Right atrium auricular region (tissue), 2 donors: ENCODE measurements at places on chromosomes 13 and 19. TPM values are rescaled to one million over a fixed set of nuclear protein-coding genes. Genes with fewer than 3 reads are reported as not detected.
A peak's percentile ranks its signal among the peaks of the same experiment; 100 is the strongest.

- no peak overlapping the region for H3K4me3 ChIP-seq
- peaks cover 2% of the 10 kb centered on the region for H3K4me1 ChIP-seq
- no peak for DNase-seq
- H3K27me3 ChIP-seq, result no peaks in the 10 kb centered on the region
- H3K27ac ChIP-seq, result no peak overlapping the region
- H3K36me3 ChIP-seq, result no peaks in the 10 kb centered on the region
Measured at GRCh38 chr19:11457115-11457514, 21.7 kb downstream of the PRKCSH start.

Gene ENOX1
- 2.4 TPM for total RNA-seq

Gene S1PR4
- total RNA-seq, result 0.94 TPM

DNA sequence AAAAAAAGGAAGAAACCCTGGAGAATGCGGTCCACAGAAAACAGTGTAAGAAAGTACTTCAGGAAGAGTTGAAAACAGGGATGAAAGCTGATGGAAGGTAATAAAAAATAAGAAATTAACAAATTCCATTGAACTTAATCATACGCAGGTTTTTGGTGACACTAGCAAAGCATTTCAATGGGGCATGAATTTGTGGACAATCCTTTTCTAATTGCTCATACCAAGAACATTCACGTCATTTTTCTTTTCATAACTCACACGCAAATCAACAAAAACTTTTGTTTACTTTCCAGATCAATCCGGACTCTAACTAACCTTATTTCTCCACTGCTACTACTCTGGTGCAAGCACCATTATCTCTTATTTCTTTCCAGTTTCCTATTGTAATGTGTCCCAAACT lies 1195.0 kb downstream of the SLITRK5 start:
- H3K27me3 ChIP-seq, result no peaks in the 10 kb centered on the region
- H3K36me3 ChIP-seq, result no peaks in the 10 kb centered on the region
- DNase-seq, result no peak
- H3K4me3 ChIP-seq, result no peak overlapping the region
- H3K27ac ChIP-seq, result no peak overlapping the region
- H3K4me1 ChIP-seq, result no peaks in the 10 kb centered on the region

Gene TNFSF9
- not detected for total RNA-seq

DNA sequence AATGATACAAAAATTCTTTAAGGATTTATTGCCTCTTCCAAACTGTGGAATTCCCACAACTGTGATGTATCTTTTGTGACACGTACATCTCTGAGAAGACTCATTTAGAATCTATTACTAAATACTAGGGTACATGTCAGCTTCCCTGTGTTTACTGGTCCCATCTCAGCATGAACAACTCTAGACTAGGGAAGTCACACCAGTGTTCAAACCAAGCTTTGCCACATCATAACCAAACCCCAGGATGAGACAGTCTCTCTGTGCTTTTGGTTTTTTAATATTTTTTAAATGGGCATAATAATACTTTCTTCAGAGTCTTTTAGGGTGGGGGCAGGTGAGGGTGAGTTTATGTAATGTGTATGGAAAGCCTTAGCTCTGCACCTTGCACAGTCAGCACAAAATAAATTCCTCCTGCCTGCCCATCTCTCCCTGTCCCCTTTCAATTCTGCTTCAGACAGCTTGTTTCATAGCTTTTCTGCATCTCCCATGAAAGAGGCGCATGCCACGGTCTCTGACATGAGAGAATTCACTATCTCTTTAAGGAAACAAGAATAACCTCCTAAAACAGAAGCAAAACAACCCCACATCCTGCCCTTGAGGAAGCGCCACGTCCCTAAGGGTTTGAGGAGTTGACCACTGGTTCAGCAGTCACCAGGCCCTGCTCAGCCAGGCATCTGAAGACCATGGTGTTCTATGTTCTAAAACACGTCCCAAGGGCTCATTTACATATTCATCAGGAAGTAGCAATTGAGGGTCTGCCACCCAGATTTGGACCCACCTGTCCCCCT lies 174.5 kb downstream of the USP12 start:
- no peak overlapping the region for H3K27ac ChIP-seq
- H3K4me1 ChIP-seq, result peaks cover 10% of the 10 kb centered on the region
- no peak overlapping the region for H3K4me3 ChIP-seq
- no peaks in the 10 kb centered on the region for H3K36me3 ChIP-seq
- DNase-seq, result no peak
- H3K27me3 ChIP-seq, result no peaks in the 10 kb centered on the region

Gene ZNF181
- total RNA-seq, result 50.1 TPM

DNA sequence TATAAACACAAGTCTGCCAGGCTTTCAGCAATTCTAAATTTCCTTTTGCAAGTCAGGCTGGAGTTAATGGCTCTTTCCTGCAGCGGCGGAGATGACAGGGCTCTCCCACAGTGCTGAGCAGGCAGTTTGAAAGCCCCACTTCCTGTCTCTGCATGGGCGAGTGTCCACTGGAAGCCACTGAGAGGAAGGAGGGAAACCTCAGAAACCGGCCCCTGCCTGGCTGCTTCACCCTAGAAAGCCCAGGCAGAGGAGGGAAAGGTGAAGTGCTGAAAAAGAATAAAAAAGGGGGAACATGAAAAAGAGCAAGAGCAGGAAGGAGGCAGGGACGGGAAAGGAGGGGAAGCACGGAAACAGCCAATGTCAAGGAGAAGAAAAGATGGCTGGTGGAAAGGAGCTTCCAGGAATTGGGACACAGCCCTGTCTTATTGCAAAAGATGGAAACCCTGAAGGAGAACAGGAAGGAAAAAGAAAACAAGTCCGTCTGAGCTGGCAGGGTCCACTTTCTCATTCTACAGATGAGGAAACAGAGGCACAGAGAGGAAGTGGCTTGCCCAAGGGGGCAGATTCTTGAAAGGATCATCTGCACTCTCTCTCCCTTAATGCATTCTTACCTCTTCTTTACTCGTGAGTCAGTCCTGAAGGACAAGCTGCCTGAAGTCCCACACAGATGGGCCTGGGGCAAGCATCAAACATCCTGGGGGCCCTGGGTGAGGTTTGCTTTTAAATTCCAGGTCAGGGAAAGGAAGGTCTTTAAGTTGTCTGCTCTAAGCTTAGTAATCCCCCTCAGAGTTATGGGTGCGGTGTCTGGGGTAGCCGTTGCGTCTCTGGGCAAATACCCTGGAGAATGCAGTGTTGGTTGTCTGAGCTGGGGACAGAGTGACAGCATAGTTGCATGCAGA lies 38.8 kb upstream of the ALOX5AP start:
- no peaks in the 10 kb centered on the region for H3K36me3 ChIP-seq
- no peaks in the 10 kb centered on the region for H3K27me3 ChIP-seq
- H3K4me1 ChIP-seq, result no peaks in the 10 kb centered on the region
- no peak overlapping the region for H3K4me3 ChIP-seq
- DNase-seq, result peak; percentile 66

DNA sequence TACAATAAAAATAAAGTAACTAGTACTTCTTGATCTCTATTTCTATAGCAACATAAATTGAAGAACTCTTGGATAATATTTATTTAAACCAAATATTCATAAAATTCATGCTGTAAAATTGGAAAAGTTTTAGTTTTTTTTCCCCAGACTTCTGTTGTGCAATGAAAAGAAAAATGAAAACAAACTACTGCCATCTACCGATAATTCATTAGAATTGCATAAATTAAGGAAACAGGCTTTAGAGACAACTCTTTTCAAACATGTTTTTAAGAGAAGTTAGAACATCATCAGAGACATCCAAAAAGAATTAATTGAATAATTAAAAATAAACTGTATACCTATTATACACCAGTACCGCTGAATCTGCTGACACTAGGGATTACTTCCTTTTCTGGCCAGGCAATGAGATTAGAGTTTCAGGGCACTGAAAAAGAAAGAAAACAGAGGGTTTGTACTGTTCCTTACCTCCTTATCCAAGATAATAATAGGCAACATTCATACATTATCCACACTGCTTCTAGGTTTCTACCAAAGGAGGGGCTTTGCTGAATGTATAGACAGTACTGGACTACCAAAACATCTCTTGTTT lies 4.9 kb downstream of the CCDC122 start:
- DNase-seq, result no peak
- H3K27me3 ChIP-seq, result no peaks in the 10 kb centered on the region
- H3K4me1 ChIP-seq, result peaks cover 9% of the 10 kb centered on the region

Gene DIRAS1
- total RNA-seq, result 36.5 TPM

DNA sequence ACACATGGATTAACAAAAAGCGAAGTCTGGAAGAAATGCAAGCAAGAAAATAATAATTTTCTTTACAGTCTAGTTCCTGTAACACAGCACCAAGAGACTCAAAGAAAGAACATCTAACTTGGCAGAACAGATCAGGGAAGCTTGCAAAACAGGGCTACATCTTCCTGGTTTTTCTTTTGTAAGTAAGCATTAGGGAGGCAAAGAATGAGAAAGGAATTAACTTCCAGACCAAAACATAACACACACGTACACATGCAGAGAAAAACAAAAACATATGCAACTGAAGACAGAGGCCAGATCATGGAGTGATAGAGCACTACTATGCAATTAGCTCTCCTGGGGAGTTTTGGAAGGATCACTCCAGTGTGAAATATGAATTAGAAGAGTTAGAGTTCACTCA lies 120.5 kb downstream of the DIAPH3 start:
- H3K27me3 ChIP-seq, result no peaks in the 10 kb centered on the region
- no peak for DNase-seq
- H3K4me1 ChIP-seq, result no peaks in the 10 kb centered on the region
- no peaks in the 10 kb centered on the region for H3K36me3 ChIP-seq

DNA sequence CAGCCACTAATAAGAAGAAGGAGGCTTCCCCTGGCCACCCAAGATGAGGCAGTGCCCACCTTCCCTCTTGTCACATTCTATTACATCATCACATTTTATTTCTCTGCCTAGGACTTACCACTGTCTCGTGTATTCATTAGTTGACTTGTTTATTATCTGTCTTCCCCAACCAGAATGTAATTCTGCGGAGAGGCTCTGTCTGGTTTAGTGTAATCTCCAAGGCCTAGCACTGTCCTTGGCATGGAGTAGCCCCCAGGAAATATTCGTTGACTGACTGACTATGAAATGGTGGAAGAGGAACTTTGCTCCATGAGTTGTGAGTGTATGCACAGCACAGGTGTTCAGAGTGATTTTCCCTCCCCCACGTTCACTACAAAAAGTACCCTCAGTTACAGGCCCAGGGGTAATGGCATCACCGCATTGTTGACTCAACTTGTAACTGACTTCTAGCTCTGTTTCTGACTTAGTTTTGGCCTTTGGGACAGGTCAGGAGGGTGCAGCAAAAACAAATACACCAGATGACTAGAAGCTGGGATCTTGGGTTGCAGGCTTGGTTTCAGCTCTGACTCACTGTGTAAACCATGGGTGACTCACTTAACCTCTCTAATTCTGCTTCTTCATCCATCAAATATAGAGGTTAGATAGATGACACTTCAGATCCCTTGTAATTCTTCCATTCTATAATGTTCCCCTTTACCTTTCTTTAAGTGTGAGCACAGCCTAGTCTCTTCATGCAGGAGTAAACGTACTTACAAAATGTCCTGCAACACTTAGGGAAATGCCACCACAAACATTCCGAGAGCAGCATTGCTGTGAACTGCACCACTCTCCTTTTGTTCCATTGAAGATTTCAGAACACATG lies 229.7 kb downstream of the KCNRG start:
- no peak overlapping the region for H3K27ac ChIP-seq
- H3K4me1 ChIP-seq, result no peaks in the 10 kb centered on the region
- DNase-seq, result no peak
- no peaks in the 10 kb centered on the region for H3K27me3 ChIP-seq
- H3K4me3 ChIP-seq, result no peak overlapping the region

Gene ZNF317
- total RNA-seq, result 8.9 TPM

- no peaks in the 10 kb centered on the region for H3K4me1 ChIP-seq
- H3K27me3 ChIP-seq, result no peaks in the 10 kb centered on the region
- H3K27ac ChIP-seq, result peak overlapping the region; percentile 75
- no peaks in the 10 kb centered on the region for H3K36me3 ChIP-seq
Measured at GRCh38 chr13:23547000-23547590, 23.1 kb upstream of the TNFRSF19 start.

Gene KIR3DL2
- total RNA-seq, result not detected

- H3K4me3 ChIP-seq, result no peak overlapping the region
- no peaks in the 10 kb centered on the region for H3K27me3 ChIP-seq
- no peaks in the 10 kb centered on the region for H3K4me1 ChIP-seq
- H3K27ac ChIP-seq, result no peak overlapping the region
- H3K36me3 ChIP-seq, result peaks cover 34% of the 10 kb centered on the region
- no peak for DNase-seq
Measured at GRCh38 chr19:27776524-27776923, 1436.4 kb downstream of the UQCRFS1 start.

GRCh38 chr13:76813000-76813691 lies 73.1 kb downstream of the KCTD12 start:
- no peaks in the 10 kb centered on the region for H3K36me3 ChIP-seq
- no peaks in the 10 kb centered on the region for H3K4me1 ChIP-seq
- no peaks in the 10 kb centered on the region for H3K27me3 ChIP-seq

DNA sequence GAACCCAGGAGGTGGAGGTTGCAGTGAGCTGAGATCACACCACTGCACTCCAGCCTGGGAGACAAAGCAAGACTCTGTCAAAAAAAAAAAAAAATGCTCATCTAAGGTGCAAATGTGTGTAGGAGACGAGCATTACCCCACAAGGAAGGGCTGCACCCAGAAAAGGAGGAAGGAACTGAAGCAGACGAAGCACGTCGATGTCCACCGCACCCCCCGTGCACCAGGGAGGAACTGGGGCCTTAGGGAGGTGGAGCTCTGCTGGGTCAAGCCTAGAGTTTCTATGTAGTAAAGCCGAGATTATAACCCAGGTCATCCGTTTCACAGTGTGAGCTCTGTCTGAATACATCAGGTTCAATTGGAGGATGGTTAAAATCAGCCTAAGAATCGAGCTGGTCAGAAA lies 1.1 kb downstream of the VSTM1 start:
- no peaks in the 10 kb centered on the region for H3K27me3 ChIP-seq
- no peak for DNase-seq
- H3K36me3 ChIP-seq, result no peaks in the 10 kb centered on the region
- H3K27ac ChIP-seq, result no peak overlapping the region

DNA sequence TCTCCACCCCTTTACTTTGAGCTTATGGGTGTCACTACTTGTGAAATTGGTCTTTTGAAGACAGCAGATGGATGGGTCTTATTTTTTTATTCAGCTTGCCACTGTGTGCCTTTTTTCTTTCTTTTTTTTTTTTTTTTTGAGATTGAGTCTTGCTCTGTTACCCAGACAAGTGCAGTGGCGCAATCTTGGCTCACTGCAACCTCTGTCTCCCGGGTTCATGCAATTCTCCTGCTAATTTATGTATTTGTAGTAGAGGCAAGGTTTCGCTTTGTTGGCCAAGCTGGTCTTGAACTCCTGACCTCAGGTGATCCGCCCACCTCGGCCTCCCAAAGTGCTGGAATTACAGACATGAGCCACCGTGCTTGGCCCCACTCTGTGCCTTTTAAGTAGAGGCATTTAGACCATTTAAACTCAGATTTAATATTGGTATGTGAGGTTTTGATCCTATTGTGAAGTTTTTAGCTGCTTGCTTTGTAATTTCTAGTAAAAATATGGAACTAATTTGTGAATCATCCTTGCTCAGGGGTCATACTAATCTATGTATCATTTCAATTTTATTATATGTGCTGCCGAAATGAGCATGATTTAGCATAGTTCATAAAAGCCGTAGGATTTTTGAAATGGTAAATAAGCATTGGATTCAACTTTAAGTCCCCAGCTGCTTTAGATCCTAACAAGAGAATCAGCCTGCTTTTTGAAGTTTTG lies 584.5 kb downstream of the SLITRK1 start:
- no peaks in the 10 kb centered on the region for H3K27me3 ChIP-seq
- H3K27ac ChIP-seq, result no peak overlapping the region
- no peak overlapping the region for H3K4me3 ChIP-seq
- no peaks in the 10 kb centered on the region for H3K4me1 ChIP-seq

Gene LILRB5
- total RNA-seq, result 2.6 TPM

Gene NLRP11
- not detected for total RNA-seq
